WTC11 (cell line): ENCODE measurements at places on chromosomes 3 and 15.

- DNase-seq: no peak
Observed at GRCh38 chr15:64847876-64848716, 6.4 kb downstream of the PLEKHO2 start.

- no peak for DNase-seq
Observed at GRCh38 chr3:107392549-107393165, 15.4 kb downstream of the CCDC54 start.

GRCh38 chr15:69297642-69298353, 914 bp upstream of the PAQR5 start:
- DNase-seq: no peak

DNA sequence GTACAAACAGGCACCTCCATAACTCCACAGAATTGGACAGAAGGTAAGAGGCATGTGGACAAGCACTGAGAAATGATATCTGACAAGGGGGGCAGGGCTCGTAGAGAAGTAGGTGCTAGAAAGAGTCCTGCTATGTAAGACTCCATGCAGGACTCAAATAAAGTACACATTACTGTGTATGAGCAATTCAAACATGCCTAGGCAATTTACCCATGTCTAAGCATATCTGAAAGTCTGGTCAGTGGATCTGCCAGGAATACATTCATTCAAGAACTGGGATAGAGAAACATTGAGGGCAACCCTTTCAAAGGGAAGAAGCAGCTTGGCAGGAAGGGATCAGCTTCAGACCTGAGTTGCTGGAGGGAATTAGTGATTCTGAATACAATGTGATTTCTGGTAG, 174.1 kb upstream of the MCTP2 start:
- DNase-seq: no peak

GRCh38 chr3:98449606-98450193, 13.3 kb upstream of the OR5K1 start:
- DNase-seq: no peak
